KG1 (cell line): ENCODE measurements at places on chromosomes 4 and X.
A peak's percentile ranks its signal among the peaks of the same experiment; 100 is the strongest.

- DNase-seq, result no peak
These were observed 58.8 kb downstream of the LNX1 start for GRCh38 chr4:53532521-53532920.

GRCh38 chr4:37825968-37826294 is 555 bp upstream of the PGM2 start:
- peak; percentile 87 for DNase-seq

DNA sequence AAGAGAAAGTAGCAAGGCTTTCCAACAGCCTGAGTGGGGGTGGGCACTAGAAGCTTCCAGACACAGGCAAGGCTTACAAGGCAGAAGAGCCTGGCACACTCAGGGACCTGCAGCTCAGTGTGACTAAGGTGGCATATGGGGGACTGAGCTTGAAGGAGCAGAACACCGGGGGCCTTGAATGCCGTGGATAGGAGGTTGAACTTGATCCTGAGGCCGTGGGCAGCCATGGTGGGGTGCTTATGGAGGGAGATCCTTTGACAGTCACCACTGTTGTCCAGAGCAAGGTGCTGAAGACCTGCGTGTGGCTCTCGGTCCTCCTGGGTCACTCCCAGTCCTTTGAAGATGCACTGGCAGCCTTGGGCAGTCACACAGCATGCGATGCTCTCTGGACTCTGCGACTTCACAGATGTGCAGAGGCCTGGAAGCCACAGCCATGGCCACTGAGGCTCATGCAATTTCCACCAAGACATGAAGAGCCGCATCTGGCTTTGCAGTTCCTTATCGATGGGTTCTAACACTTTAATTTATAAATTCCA is 18.3 kb downstream of the C4orf50 start:
- no peak for DNase-seq

- no peak for DNase-seq
These were observed 96.3 kb downstream of the MAML3 start for GRCh38 chr4:140057701-140058100.

DNA sequence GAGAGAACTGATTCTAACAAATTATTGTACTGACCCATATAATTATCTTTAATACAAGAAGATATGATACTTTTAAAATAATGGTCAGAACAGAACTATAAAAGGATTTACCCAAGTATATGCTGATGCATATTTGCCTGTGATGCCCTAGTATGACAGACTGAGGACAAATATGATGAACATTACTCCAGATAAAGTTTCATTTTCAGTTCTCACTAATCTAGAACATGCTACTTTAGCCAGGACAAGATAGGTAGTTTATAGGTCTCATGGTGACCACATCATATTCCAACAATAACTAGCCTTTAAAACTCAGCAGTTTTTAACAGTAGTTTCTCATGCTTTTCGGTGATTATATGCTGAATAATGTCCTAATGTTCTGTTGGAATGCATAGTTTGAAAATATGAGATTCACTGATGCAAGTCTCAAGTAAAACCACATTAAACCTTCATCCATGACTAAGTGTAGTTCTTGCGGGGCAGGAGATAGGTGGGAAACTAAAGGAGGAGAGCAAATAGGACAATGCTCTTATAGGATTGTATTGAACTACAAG is 295.2 kb upstream of the AGA start:
- no peak for DNase-seq
